CD4-positive, alpha-beta T cell (primary cell): ENCODE measurements at places on chromosomes 1 and 21. TPM values are rescaled to one million over a fixed set of nuclear protein-coding genes. Genes with fewer than 3 reads are reported as not detected.

GRCh38 chr1:246447501-246447900 lies 59.6 kb downstream of the SMYD3 start:
- no peak overlapping the region for H3K4me3 ChIP-seq
- no peaks in the 10 kb centered on the region for H3K27me3 ChIP-seq
- no peak for DNase-seq

DNA sequence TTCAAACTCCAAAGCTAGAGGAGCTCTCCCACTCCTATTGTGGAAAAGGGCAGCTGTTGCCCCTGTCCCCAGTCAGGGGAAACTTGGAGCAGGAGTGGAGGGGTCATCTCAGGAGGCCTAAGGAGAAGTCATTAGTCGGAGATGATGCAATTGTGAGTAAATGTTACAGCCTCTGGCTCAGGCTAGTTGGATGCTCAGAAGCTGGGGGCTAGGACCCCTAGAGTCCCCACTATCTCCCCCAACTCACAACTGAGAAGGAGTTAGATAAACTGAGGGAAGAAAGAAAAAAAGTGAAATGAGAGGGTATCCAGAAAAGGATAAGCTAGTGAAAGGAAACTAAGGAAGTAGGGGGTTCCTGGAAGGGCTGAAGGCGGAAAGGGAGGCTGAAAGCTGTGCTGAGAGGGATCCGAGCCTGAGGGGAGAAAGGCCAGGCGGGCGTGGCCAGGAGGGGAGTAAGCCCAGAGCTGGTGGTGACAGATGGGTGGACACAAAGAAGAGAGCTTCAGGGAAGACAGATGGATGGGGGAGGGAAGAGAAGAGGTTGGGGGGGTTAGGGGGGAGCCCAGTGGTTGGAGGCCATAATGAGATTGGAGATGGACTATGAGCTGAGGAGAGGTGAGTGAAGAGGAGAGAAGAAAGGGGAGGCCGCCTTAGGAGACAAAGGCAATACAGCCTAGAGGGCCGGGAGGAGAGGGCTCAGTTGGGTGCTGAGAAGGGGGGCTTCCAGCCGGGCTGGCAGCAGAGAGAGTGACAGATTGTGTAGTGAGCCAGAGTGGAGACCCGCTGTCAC lies 4.5 kb upstream of the NHLH1 start:
- no peak for DNase-seq
- H3K27me3 ChIP-seq: no peaks in the 10 kb centered on the region
- no peak overlapping the region for H3K4me3 ChIP-seq
- peaks cover 23% of the 10 kb centered on the region for H3K36me3 ChIP-seq
- no peak overlapping the region for H3K27ac ChIP-seq
- no peaks in the 10 kb centered on the region for H3K4me1 ChIP-seq

DNA sequence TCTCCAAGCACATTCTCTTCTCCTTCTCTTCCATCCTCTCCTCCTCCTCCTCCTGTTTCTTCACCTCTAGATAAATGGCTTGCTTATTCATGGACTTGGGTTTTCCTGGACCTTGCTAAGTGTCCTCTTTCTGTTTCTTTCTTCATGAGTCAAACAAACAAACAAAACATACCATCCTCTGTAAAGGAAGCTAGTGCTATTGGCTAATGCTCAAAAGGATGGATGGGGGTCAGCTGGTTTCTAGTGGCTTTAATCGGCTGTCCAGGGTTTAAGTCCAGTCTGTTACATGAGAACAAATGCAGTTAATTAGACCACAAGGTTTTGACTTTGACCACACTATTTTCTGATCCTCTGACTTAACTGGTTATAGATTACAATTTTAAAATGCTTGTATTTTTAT lies 83.8 kb upstream of the TSPAN2 start:
- no peak for DNase-seq
- H3K27me3 ChIP-seq: peaks cover 2% of the 10 kb centered on the region
- no peak overlapping the region for H3K4me3 ChIP-seq

SLC30A2 gene
- total RNA-seq: not detected

ZBTB37 gene
- 16.0 TPM for total RNA-seq
